T-cell (primary cell): ENCODE measurements at places on chromosomes 6 and 20.
A peak's percentile ranks its signal among the peaks of the same experiment; 100 is the strongest.

DNA sequence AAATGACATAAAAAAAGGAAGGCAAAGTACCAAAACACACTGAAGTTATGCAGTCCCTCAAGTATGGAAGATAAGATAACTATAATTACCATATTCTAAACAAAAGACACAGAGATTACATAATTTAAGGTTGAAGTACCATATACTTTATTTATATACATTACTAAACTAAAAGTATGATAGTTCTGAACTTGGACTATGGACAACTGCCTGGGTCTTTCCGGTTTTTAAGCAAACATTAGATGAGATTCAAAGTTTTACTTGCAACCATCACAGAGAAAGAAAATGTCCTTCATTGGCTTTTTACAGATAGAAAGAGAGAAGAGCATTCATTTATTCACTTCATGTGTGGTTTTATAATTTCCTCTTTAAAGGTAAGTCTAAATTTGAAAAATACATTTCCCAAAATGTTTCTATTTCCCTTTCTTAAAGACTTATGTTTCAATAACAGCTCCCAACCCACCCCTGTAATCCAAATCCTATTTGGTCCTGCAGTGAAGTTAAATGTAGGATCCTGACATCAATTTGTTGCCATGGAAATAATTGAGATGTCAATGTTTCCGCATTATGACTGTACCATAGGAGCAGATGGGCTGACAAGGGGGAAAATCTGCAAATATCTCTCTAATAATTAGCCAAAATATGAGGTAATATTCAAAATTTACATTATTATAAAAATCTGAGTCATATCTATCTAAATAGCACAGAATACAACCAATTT, 63.7 kb downstream of the PTPRK start:
- DNase-seq, result no peak

- no peak for DNase-seq
Observed at GRCh38 chr6:44442236-44442635, 54.7 kb downstream of the CDC5L start.

- DNase-seq, result no peak
Observed at GRCh38 chr6:14772188-14772587, 473.7 kb upstream of the JARID2 start.

GRCh38 chr6:27592481-27593199, 119.7 kb upstream of the ZNF184 start:
- DNase-seq, result no peak

GRCh38 chr6:156795825-156796224, 18.6 kb downstream of the ARID1B start:
- DNase-seq, result no peak

DNA sequence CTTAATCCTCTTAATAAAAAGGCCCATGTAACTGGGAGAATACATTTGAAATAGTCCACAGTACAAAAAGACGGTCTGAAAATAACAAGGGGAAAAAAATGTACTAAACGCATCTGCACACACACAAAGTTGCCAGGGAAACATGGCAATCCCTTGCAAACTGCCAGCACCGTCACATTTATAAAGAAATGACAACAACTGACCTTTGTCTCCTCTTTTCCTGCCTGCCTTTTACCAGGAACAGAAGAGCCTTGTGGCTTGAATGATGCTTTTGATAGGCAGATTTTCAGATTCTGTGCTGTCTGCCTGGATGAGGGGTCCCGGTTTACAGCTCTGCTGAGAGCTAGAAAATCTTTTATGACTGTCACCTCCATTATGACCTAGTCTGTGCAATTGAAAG, 308.6 kb upstream of the ZFP64 start:
- DNase-seq, result no peak

DNA sequence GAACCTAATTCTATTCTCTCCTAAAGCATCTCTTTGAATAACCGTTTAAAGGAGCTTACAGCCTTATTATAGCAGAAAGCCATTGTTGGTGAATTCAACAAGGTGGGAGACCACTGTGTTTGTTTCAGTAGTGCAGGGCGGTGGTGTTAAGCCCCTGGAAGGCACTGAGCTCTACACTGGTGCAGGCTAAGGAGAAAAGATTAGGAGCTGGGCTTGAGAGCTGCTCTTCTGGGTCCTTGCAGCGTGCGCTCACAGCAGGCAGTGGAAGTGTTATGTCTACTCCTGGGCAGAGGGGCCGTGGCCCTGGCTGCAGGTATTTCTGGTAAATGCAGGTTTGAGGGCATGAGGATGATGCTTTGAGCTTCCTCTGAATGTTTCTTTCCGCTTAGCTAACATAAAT, 361.2 kb downstream of the RNF144B start:
- no peak for DNase-seq

DNA sequence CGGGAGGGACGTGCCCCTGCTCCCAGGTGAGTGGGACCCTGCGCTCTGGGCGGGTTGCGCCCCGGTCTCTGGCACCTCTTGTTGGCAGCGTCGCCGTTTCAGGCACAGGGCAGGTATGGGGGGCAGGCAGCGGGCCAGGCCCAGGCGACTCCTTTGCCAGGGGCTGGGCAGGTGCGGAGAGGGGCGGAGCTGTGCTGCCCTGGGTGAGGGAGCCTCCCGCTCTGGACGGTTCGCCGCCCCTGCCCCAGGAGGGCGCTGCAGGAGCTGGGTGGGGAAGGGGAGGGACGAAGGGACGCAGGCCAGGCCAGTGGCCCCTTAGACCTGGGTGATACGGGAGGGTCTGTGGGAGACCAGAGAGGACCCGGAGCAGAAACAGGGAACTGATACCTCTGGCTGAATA, 663.9 kb upstream of the DEFB115 start:
- no peak for DNase-seq

DNA sequence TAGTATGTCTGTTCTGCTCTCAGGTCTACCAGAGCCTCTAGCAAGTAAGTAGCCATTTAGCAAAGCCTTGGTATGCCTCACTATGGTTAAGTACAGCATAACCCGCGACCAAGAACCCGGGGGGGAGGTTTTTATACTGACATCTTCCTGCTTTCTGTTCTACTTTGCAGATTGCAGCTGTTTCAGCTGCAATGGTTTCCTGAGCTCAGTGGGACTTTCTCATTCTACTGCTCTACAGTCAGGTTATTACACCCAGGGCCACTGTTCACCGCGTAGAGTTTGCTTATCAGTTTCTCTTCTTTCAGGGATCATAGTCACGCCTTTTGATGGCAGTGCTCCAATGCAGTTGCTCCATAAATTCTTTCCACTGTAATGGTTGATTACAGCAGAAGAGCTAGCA, 631.3 kb downstream of the TFAP2A start:
- no peak for DNase-seq

- peak; percentile 26 for DNase-seq
Observed at GRCh38 chr6:31826793-31827285, 699 bp upstream of the HSPA1B start.

GRCh38 chr6:41373919-41374617, 38.7 kb downstream of the NCR2 start:
- no peak for DNase-seq

- no peak for DNase-seq
Observed at GRCh38 chr6:84390334-84390733, 162.9 kb upstream of the CEP162 start.

GRCh38 chr6:149231778-149232177, 85.7 kb upstream of the TAB2 start:
- DNase-seq, result no peak

DNA sequence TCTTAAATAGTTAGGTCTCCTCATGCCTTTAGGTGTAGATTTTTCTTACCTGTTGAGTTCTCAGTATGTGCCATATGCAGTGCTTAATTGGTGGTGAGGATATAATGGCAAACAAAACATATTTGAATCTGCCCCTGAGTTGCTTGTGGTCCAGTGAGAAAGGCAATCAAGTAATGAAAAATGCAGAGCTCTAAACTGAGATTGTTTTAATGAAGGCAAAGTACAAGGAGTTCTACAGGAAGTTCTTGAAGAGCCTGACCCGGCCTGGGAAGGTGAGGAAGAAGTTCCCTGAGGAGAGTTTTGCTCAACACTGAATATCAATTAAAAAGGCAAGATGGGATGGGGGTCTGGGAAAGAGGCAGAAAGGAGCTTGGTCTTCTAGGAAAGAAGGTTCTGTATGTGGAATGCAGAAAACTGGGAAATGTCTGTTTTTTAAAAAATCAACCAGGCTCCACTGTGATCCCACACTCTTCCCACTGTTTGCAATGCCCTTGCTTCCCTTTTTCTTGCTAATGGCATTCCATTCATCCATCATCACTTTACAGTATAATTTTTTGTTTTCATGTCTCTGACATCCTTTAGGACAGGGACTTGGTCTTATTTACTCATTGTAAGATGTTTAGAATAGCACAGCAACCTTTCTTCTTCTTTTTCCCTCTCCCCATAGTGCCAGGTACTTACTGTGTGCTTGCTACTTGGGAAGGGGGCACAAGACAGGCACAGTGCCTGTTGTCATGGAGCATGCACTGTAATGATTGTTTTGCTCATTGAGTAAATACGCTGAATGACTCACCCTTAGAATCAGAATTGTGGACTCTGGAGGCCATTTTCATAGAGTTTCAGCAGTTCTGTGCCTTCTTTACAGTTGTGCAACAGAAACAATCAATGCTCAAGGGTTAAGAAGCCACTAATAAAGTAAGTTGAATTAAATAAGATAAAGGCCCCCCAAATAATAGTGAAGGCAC, 64.3 kb downstream of the ANKS1A start:
- no peak for DNase-seq

DNA sequence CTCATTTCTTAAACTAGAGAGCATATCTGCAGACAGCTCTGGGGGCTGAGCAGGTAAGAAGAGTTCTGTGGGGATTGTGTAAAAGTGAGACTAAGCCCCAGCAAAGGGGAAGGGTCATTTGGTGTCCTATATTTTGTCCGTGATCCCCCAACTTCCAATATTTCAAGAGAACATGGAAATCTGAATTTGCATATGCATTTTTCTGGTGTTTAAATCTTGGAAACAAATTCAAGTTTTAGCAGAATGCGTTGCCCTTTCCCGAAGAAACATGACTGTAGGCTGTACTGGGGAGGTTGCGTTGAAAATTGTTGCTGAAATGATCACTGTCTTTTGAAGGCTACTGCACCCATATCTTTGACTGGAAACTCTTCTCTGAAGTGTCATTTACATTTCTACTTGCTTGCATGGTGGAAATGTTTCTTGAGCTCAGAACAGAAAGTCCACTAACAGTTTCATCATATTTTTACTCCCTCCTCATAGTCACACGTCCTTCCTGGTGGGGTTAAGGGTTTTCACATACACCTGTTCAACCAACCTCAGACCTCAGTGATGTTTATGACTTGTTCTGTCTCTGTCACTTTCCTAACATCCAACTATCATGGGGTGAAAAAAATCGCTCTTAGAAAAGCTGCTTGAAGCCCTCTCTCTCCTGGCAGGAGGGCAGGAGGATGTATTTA, 140.3 kb downstream of the BCAS1 start:
- no peak for DNase-seq
